COLO829 (cell line): ENCODE measurements at places on chromosomes 12 and 14.

GRCh38 chr12:26823390-26823789 lies 9.6 kb downstream of the ITPR2 start:
- DNase-seq, result no peak

DNA sequence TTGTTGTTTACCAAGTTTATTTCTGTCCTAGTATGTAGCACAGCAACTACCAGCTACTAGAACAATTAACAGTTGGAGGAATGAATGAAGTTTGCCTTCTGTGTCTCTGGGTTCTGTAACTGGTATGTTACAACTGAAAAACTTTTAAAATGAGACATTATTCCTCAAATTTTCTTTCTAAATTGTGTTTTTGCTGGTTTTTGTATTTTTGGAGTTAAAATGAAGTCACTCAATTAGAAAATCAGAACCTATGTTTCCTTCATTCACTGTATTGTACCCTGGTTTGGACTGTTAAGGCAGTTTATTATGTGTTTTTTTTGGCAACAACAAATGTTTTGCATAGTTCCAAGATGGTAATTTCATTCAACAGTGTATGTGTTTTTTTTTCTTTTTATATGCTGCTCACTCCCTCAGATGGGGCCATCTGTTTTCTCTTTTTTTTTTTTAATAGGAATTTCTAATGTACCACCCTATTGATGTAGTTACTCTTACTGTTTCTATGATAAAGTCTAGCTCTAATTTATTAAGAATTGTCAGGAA lies 30.2 kb upstream of the EVL start:
- DNase-seq, result no peak

DNA sequence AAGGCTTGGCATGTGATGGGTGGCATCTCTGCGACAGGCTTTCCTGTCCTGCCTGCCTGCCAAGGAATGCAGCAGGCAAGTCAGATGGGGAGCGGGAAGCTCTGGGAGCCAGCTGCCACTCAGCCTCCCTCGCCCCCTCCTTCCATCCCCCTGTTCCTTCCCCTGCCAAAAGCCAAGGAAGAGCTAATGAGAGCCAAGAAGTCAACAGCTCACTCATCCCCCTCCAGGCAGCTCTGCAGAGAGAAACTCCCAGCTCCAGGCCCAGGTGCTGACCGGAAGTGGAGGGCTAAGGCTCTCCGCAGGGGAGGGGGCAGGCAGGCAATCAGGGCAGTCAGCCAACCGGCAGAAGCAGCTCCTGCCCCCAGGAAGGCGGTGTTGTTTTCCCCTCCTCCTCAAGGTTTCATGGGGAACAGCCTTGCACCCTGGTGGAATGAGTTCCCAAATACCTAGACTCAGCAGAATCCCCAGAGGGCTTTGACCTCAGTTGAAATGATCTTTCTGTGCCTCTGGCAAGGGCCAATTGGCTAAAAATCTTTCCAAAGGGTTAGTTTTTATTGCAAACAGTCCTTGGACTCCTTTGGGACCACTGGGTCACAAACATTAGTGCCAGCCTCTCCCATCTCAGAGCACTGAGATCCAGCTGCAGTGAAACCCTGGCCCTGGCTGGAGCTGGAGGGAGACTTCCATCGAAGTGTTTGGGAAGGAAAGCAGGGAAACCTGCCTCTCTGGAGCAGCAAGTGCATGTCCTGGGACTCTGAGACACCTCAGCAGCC lies 349.1 kb downstream of the DPF3 start:
- no peak for DNase-seq

DNA sequence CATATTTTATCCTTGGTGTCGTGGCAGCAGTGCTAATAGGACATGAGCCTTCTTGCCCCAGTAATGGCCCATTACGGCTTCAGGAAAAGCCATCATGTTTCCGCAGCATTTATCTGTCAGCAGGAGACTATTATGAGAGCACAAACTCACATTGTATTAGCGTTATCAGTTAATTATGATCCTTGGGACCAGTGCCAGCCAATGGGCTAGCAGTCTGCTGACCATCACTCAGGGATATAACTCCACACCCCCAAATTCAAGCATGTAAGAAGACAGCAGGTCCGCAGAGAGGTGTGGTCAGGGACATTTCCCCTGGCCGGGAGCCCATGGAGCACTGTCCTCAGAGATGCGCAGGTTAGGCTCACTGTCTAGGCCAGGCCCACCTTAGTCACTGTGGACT lies 4.9 kb upstream of the ESRRB start:
- DNase-seq, result no peak

DNA sequence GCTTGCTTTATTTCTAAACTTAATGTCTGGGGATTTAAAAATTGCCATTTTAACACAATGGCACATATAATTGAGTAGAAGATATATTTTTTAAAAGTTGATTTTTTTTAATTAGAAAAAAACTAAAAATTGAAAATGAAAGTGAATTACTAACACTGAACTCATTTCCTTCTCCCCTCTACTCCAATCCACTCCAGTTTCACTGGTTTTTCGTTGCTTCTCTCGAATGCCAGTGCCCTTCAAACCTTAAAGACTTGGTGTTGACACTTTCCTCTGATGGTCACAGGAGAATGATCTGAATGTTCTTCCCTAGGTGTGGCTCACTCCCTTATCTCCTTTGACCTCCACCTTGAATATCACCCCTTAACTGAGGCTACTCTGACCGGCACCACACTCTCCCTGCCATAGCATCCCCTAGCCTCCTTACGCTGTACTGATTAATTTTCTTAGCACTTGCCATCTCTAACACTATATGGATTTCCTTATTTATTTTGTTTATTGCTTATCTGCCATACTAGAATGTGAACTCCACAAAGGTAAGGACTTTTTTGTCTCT lies 107.1 kb downstream of the LIN7A start:
- DNase-seq, result no peak

DNA sequence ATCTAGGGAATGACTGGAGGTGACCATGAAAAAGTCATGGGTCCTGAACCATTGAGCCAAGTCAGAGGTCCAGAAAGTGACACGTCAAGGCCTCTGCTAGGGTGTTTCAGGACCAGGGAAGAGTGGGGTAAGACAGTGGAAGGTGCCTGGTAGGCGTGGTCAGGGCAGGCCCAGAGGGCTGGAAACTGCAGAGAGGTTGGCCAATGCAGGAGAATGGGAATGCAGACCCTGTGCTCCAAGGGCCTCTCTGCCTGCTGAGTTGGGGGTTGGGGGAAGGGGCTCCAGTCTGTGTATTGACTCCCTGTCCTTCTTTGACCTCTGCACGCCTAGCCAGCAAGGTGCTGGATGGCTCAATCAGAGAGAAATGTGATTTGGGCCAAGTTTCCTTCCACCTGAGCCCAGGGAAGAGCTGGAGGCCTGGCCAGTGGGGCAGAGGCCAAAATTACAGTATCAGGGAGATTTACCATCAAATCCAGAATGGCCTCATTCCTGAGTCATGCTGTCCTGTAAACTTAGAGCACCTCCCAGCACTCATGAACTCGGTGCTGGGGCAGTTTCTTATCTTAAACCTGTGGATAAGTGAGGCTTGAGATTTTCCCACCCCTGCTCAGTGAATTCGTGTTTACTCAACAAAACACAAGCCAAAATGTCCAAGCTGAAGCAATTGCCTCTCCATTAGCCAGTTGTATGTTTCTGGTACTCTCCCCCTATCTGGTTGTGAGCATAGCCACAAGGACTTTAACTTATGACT lies 24.4 kb downstream of the IRF2BPL start:
- DNase-seq, result no peak

DNA sequence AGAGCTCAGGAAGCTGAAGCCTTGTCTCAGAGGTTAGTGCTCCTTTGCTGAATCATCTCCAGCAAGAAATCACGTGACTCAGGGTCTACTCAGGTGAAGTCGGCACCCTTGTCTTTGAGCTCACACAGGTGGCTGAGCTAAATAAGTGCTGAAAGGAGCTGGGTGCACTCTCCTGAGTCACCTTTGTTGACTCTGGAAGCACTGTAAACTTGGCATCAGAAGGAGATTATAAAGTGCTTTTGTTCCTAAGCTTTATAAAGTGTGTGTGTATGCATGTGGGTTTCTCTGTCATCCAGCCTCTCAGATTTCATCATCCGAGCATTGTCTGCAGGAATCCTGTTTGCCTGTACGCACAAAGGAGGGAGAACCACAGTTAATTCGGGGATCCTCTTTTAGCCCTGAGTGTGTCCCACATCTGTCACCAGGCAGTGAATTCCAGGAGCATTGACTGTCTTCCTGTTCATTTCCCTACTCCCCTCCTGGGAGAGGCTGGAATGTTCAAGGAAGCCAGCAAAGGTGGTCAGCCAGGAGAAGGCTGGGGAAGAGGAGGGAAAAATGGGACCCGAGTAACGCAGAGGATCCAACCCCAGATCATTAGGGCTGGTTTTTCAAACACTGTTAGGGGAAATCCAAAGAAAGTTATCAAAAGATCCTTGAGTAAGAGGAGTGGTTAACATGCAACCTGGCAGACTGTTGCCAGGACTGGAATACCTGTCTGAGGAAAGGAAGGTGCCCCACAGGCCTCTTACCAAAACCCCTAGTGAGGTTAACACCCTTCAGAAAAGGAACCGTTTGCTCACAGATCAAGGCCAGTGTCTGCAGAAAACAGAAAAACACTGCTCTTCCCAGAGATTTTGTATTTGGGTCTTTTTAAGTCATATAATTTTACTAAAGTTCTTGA lies 157.5 kb upstream of the HIF1A start:
- peak; percentile 64 for DNase-seq

GRCh38 chr12:124177276-124177950 lies 117.5 kb upstream of the RFLNA start:
- DNase-seq, result no peak

GRCh38 chr12:19757317-19757877 lies 318.1 kb downstream of the AEBP2 start:
- DNase-seq, result peak; percentile 27

DNA sequence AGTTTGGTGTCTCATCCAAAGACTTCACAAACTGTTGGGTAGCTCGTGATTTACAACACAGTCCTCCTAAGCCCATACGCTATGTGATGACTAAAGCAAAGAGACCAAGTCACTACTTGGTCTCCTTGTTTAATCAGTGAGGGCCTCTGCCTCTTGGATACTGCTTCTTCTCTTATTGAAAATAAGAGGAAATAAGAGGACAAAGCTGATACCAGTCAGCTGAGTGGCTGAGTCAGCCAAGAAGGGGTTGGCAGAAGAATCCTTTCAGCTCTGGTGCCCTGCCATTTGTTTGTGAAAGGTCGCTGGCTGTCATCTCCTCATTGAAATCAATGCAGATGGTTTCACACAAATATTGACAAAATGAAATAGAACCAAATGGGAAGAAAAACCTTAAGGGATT lies 67.5 kb upstream of the SLC35F4 start:
- DNase-seq, result no peak

DNA sequence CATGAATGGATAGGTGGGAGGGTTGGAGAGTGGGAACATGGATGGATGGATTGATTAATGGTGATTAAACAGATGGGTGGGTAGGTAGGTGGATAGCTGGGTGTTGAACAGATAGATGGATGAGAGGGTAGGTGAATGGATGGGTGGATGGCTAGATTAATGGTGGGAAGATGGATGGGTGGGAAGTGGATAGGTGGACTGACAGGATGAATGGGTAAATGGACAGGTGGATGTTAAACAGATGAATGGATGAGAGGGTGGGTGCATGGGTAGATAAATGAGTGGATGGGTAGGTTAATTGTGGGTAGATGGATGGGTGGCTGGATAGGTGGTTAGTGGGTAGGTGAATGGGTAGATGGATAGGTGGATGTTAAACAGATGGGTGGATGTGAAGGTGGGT lies 147.0 kb upstream of the NOS1 start:
- no peak for DNase-seq

DNA sequence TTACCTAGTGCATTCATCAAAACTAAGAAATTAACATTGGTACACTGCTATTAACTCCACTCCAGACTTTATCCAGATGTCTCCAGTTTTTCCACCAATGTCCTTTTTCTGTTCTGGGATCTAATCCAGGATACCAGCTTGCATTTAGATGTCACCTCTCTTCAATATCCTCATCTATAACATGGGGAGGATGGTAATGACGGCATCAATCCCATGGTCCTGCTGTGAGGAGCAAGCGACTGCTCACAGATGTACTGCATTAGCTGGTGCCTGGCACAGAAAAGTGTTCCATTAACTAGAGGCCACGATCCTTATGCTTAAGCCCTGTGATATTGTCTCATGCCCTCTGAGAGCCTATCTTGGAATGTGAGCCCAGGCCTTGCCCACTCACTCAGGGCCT lies 53.8 kb downstream of the CALM1 start:
- DNase-seq, result no peak

DNA sequence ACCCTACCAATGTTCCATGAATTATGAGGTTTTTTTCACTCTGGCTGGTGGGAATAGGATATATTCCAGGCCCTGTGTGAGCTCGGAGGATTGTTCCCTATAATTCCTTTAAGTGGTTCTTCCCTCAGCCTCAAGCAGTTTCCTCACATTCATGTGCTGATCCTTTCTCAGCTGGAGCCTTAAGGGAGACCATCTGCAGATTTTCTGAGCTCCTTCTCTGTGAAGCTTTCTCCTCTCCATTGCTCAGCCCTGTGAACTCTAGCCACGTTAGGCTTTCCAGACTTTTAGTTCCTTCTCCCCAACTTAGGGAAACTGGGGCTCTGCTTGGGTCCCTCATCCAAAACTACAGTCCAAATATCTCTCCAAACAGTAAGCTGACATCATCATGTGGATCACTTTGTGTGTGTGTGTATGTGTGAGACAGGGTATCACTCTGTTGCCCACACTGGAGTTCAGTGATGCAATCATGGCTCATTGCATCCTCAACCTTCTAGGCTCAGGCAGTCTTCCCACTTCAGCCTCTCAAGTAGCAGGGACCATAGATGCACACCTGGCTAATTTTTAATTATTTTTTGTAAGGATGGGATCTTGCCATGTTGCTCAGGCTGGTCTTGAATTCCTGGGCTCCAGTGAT lies 219.5 kb upstream of the OTX2 start:
- DNase-seq, result no peak

DNA sequence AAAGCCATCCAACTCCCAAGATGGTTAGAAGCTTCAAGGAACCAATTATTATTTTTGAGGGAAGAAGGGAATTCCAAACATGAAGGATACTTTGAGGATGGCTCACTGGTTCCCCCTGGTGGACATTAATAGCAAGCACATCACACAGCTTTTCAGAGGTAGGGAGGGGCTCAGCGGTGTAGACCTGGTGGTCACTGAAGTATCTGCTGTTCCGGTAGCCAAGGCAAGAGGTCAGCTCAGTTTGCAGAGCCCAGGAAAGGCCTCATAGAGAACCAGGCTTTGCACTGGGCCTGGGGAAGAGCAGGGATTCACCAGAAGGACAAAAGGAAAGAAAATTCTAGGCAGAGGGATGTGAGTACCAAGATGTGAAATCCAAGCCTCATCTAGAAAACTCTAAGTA lies 118.7 kb downstream of the KSR2 start:
- DNase-seq, result peak; percentile 74

DNA sequence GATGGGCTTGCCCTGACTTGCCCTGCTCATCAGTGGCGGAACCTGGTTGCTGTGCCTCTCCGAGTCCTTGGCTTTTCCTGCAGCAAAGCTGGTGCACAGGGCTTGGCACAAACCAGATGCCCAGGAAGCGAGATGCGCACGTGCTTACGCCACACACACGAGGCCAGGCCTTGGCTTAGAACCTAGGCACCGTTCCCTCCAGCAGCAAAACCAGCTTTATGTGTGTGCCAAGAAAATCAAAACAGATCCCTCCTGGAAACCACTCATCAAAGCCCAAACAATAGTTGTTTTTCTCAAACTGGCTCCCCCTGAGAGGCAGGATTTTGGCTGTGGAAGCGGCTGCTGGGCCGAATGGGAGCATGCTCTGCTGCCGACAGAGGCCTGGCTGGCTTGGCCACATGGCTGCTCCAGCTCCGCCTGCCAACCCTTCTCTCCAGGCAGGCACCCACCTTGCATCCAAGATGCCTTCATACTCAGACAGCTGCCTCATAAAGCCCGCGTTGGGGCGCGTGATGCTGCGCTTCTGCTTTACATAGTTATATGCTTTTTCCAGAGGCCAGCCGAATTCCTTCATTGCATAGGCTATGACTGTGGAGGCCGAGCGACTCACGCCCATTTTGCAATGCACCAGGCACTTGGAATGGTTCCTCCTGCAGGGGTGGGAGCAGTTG lies 58.7 kb downstream of the SSH1 start:
- DNase-seq, result no peak
